ENCODE measurements at places on chromosomes 11 and 22. TPM values are rescaled to one million over a fixed set of nuclear protein-coding genes. Genes with fewer than 3 reads are reported as not detected.

EHD1 gene
- 126 TPM for total RNA-seq

OVOL1 gene
- under 0.01 TPM for total RNA-seq

RFPL2 gene
- total RNA-seq = not detected

CYTH4 gene
- under 0.01 TPM for total RNA-seq

TRIM49D2 gene
- total RNA-seq = not detected

DBX1 gene
- total RNA-seq = not detected

YPEL1 gene
- 0.19 TPM for total RNA-seq

TSGA10IP gene
- not detected for total RNA-seq

ATG16L2 gene
- total RNA-seq = 4.8 TPM
